ENCODE measurements at places on chromosomes 2 and 18.

- DNase-seq = no peak
These were observed 127.3 kb downstream of the BCL2 start for GRCh38 chr18:63192126-63192884.

DNA sequence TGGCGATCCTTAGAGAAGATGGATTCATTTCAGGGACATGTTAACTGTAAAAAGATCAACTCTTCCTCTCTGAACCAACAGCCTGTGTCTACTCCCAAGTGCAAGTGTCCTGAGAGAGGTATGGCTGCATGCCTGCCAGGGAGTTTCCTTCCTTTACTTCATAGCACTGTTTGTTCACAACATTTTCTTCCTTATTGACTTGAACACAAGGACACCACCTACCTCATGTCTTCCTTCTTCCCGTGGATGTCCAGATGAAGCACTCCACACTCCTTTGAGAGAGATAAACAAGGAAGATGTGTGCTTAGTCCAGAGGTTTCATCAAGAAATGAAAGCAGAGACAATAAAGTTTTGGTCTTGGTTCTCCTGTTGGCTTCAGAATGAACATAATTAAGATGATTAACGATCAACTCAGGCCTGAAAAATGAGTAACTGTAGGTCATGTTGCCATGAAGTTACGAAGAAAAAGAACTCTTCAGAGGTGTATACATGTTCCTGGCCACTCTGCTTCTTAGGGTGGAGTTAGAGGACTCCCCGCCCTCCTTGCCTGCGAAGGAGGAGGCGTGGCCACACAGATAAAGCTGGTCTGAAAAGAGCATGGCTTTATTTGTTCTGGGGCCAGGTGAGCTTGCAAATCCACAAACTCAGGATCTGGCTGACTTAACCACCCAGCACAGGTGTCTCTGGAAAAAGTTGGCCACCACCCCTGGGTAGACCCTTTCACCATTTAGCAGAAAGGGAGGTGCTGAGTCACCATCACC, 155.0 kb upstream of the KCTD1 start:
- no peak for DNase-seq

DNA sequence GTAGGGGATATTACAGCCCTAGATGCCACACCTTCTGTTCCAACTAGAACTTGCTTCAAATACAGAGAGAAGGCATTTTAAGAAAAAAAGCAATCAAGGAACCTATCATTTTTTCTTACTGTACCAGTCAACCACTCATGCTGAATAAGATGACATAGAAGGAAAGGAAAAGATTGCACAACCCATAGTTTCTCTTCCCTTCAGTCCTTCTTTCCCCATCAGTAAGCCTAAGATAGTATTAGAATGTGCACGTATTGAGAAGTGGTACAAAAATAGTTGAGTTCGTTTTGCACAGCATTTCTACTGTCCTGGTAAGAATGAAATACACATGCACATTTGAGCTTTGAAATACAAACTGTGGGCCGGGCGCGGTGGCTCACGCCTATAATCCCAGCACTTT, 27.0 kb upstream of the HK2 start:
- DNase-seq = no peak

- no peak for DNase-seq
These were observed 7.8 kb upstream of the SERPINB2 start for GRCh38 chr18:63879709-63880108.

DNA sequence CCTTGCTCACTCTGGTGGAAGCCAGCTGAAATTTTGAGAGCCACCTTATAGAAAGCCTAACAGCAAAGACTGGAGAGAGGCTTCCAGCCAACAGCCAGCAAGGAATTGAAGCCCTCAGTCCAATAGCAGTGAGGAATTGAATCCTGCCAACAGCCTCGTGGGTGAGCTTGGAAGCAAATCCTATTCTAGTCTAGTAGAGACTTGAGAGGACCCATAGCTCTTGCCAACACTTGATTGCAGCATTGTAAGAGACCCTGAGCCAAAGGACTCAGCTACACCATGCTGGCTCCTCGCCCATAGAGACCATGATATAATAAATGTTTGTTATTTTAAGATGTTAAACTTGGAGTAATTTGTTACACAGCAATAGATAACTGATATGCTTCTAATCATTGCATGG, 403.0 kb upstream of the TNP1 start:
- DNase-seq = no peak

All from AG09309 (cell line).